ENCODE measurements at places on chromosomes 3 and 15.

DNA sequence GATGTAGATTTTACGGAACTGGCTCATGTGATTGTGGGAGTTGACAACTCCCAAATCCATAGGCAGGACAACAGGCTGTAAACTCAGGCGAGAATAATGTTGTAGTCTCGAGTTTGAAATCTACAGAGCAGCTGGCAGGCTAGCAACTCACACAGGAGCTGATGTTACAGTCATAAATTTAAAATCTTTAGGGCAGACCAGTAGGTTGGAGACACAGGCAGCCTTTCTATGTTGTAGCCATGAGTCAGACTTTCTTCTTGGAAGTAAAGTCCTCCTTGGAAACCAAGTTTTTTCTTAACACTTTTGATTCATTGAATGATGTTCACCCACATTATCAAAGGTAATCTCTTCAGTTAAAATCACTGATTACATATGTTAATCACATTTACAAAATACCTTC, 89.1 kb upstream of the ALCAM start:
- DNase-seq: no peak

DNA sequence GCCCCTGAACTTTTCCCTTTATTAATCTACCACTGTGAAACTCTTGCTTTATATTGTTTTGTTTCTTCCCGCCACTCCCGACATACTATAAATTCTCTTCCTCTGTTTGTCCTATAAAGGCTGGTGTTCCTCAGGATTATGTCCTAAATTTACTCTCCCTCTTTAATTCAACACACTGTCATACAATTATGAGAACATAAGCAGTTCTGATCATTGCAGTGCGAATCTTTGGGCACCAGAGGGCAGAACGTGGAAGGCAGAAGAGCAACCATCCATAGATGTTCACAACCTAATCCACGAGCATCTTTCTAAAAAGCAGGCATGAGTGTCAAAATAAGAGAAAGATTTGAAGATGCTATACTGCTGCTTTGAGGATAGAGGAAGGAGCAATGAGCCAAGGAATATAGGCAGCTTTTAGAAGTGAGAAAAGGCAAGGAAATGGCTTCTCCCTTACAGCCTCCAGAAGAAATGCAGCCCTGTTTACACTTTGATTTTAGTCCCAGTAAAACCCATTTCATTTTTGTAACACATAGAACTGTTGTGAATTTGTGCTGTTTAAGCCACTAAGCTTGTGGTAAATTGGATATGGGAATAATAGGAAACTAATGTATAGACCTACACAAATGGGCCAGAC, 179.4 kb downstream of the GBE1 start:
- peak; percentile 52 for DNase-seq

GRCh38 chr3:10845839-10846656, 30.0 kb downstream of the SLC6A11 start:
- DNase-seq: no peak

- DNase-seq: no peak
Observed at GRCh38 chr3:172070269-172070668, 30.9 kb downstream of the FNDC3B start.

DNA sequence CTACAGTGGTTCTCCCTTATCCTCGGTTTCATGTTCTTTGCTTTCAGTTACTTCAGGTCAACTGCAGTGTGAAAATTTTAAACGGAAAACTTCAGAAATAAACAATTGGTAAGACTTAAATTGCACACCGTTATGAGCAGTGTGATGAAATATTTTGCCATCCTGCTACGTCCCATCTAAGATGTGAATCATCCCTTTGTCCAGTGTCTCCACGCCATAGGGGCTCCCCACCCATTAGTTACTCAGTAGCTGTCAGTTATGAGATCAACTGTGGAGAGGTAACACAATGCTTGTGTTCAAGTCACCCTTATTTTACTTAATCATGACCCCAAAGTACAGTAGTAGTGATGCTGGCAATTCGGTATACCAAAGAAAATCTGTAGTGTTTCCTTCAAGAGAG, 47.4 kb downstream of the TJP1 start:
- peak; percentile 69 for DNase-seq

DNA sequence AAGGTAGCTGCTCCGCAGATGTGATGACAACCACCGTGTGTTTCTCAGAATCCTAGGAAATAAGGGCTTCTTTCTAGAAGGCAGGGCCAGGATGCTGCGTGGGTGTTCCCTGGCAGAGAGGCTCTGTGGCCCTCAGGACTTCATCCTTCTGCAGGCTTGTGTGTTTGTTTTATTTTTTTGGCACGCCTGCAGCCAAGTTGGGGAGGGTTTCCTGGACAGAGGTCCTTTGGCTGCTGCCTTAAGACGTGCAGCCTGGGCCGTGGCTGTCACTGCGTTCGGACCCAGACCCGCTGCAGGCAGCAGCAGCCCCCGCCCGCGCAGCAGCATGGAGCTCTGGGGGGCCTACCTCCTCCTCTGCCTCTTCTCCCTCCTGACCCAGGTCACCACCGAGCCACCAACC, at the start of gene CLEC3B:
TSS of gene CLEC3B (plus strand) at position 266 of the 400 bp plus-strand sequence. CDS start at position 326, 60 bp downstream.
- peak; percentile 80 for DNase-seq
